NCI-H187 treated with DMSO at 0.1 percent for 48 hours (cell line): ENCODE measurements at places on chromosomes 2 and 18.

DNA sequence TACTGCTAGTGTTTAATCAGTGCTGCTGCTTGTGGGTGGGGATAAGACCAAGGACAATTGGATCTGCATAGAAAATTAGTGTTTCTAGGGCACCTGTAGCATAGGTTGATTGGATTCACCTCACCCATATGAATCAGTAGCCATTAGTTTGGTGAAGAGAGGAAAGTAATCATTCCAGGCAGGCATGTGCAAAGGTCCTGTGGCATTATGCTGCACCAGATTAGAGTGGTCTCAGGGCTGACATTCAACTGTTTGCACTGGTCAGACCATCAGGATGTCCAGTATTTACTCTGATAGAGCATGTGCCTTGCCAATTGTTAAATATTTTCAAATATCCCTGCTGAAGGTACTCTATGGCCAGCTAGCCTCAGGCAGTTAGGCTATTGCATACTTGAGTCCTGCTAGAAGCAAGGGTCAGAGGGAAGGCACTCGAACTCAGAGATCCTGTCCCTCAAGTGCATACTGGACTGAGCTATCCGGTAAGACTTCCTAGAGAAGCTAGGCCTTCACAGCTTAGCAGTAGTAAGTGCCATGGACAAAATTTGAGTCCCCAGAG lies 64.7 kb downstream of the SKA1 start:
- no peak for DNase-seq

DNA sequence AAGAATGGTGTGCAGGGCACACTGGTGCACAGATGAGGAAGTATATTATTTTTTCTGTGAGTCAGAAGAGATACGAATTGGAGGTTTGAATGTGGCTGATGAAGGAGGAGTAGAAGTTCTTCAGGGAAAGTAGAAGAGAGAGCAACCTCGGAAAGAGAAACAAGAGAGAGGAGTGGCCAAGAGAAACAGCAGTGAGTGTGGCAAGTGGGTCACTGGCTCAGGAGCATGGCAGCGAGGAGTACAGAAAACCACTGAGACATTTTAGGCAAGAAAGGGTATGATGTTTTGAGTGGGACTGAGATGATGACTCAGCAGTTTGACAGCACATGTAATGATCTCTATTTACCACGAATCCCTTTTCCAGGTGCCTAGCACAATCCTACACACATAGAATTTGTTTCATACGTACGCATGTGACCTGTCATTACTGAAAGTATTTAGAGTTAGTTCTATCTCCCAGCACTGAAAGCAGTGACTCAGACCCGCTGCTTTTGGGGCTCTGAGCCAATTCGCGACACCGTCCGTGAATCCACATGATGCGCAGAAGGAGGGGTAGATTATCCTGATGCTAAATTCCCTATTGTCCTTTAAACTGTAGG lies 915.4 kb downstream of the DCDC2C start:
- DNase-seq = no peak

GRCh38 chr2:171266102-171266501 lies 105.4 kb upstream of the TLK1 start:
- no peak for DNase-seq

GRCh38 chr2:143946436-143947391 lies 573.2 kb downstream of the ZEB2 start:
- DNase-seq = peak; percentile 37

DNA sequence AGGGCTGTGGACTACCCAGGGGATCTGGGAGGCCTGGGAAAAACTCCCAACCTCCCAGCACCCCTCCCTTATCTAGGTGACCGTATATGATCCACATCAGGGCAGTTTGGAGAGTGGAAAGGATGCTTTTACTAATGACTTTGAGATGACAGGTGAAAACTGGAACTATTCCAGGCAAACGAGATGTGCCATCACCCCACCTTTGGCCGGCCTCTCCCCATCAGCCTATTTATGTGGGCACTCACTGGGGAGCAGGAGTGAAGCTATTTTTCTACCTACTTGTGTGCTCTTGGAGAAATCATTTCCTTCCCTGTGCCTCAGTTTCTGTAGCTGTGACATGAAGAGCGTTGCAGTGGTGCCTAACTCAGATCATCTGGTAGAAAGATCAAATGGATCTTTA lies 107.2 kb downstream of the SMAD7 start:
- DNase-seq = no peak

- DNase-seq = no peak
Observed at GRCh38 chr2:150981826-150982225, 279.8 kb downstream of the RBM43 start.

GRCh38 chr2:4539121-4539520 lies 835.7 kb downstream of the DCDC2C start:
- no peak for DNase-seq

- no peak for DNase-seq
Observed at GRCh38 chr2:96233436-96233835, 24.8 kb upstream of the STARD7 start.

- no peak for DNase-seq
Observed at GRCh38 chr2:16478434-16479210, 187.0 kb downstream of the CYRIA start.
